Foreskin fibroblast (primary cell): ENCODE measurements at places on chromosomes 7 and 10.

DNA sequence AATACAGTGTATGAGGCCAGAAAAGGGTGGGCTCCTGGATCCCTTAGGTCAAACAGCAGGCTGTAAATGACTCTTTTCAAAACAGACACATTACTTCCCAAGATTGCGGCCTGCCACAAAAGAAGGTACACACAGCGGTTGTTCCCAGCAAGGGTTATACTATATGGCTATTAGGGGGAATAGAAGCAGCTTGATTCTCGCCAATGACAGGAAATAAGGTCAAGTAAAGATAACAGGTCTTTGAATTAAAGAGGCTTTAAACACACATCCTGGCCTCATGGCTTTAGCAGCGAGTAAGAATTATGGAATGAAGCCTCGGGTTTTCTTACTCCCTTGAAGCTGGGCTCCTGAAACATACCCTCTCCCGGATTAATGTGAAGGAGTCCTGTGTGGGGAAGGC lies 58.3 kb downstream of the CYP26A1 start:
- no peak for DNase-seq

DNA sequence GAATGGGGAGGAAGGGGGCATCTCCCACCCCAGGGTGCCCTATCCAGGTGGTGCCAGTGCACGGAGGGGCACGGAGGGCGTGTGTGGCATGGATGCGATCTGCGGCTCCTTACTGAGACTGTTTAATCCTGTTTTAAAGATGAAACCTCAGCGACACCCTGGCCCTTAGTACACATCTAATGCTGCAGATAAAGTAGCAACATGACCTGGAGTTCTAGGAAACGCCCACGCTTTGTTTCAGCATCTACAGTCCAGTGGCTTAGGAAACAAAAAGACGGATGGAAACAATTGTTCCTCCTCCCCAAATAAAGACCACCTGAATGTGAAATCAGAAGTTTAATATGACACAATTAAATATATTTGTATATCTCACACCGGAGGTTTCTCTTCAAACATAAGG lies 201.9 kb downstream of the DNAJB6 start:
- DNase-seq, result no peak

- DNase-seq, result peak; percentile 45
These were observed 6.8 kb upstream of the AGR2 start for GRCh38 chr7:16811551-16811950.

DNA sequence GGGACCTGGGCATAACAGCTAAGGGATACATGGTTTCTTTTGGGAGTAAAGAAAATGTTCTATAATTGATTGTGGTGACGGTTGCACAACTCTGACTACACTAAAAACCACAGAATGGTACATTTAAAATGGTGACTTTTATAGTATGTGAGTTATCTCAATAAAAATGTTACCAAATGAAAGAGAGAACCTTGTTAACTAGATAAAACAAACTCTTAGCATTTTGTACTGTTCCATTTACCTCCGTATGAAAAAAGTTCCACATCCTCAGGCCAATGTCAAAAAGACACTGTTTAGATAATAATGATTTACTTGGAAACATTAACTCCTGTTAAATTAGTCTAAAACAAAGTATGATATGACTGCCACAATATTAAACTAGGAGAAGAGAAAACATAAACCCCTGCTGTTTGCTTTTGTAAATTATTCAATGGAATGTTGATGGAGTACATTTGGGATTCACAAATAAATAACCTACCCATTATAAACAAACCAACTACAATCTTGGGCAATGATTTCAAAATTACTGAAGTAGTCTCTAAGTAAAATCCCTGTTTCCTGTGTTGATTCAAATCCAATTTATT lies 60.7 kb downstream of the SMURF1 start:
- no peak for DNase-seq

DNA sequence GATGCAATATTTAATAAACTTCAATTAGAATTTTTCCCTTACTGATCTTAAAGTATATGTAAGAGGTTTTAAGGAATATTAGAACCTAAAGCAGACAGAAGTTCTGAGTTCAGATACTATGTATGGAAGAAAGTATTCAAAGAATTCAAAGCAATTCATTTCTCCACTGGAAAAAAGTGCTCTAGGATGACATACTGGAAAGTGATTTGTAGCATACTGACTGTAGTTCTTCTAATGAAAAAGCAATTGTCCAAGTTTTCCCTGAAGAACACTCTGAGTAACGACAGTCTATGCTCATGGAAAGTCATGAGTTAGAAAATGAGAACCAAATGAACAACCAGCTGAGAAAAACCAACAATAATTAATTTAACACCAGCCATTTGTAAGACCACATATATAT lies 180.8 kb upstream of the SLC26A5 start:
- no peak for DNase-seq

GRCh38 chr10:98617906-98618520 lies 171.3 kb upstream of the HPS1 start:
- no peak for DNase-seq

DNA sequence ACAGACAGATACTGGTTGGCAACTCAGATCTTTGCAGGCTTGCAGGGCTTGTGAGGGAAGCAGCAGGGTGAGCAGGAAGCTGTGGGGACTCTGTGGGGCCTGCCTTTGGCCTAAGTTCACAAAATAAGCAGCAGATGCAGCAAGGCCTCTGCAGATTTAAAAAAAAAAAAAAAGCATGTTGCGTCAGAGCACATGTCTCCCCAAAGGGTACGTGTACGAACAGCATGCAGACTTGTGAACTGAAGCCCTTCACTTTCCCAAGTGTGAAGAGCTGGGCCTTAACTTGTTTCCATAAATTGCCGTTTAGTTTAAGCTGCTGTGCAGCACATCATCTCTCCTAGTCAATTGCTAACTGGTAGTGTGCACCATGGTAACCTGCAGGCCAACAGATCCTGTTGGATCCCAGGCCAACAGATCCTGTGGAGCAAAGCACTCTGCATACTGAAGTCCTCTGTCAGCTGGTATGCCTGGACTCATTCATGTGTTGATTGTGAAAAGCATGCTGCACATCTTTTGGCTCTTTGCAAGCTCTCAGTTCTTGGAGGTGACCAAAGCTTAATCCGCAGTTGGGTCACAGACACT lies 10.8 kb upstream of the XPNPEP1 start:
- peak; percentile 45 for DNase-seq

DNA sequence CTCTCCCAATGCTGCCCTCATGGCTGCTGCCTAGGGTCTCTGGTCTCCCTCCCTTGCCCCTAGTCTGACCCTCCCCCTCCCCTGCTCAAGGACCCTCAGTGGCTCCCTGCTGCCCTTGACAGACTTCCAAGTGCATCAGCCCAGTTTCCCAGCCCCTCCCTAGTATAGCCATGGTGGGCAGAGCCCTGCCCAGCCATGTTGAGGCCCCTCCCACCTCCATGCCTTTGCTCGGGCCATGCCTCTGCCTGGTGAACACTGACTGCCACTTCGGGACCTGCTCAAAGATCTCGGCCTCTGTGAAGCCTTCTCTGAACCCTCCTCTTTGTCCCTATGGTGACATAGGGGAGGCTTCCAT lies 73.2 kb downstream of the MYL10 start:
- no peak for DNase-seq

GRCh38 chr7:116443101-116443523 lies 56.4 kb upstream of the CAV2 start:
- DNase-seq, result peak; percentile 93

DNA sequence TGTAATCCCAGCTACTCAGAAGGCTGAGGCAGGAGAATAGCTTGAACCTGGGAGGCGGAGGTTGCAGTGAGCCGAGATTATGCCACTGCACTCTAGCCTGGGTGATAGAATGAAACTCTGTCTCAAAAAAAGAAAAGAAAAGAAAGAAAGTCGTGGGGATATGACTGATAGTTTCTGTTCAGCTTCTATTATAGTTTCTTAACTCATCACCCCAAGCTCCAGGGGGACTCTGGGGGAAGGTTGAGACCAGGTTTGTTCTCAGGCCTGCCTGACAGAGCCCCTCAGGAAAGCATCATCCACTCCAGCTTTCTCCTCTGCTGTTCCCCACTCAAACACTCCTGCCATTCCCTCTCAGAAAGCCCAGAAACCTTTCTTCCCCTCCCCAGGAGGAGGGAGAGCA lies 542.4 kb upstream of the GALNT17 start:
- DNase-seq, result no peak

DNA sequence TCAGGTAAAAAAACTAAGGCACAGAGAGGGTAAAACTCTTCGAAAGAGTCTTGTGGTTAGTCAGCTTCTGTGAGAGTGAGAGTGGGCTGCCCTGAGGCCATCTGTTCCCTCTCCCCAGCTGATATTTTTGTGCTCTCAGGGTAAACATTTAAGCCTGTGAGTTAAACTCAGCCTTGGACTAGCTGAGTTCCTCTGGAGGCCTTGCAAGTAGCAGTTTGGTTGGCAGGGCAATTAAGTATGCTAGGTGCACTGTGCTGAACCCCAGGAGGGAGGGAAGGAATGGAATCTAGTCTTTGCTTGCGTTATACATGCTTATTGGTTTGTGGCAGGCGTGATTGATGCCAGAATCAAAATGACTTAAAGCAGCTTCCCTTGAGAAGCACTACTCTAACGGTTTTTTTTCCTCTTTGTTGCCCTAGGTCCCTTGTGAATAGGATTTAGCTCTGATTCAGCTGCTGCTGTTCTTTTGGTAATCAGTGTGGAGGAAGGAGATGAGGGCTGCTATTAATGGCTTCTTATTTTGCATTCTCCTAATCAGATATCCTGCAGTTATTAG lies 140.2 kb downstream of the AUTS2 start:
- no peak for DNase-seq

- peak; percentile 6 for DNase-seq
These were observed 794 bp downstream of the MBL2 start for GRCh38 chr10:52771534-52772445.
